ENCODE measurements at places on chromosomes 5 and 9. TPM values are rescaled to one million over a fixed set of nuclear protein-coding genes. Genes with fewer than 3 reads are reported as not detected.

WNT8A gene
- total RNA-seq: not detected

GRIN1 gene
- not detected for total RNA-seq

MACIR gene
- 6.6 TPM for total RNA-seq

GRCh38 chr5:168168978-168169698 is 122.3 kb upstream of the WWC1 start:
- H3K27ac ChIP-seq: no peak overlapping the region
- H3K27me3 ChIP-seq: peaks cover 8% of the 10 kb centered on the region
- H3K4me3 ChIP-seq: no peak overlapping the region
- no peaks in the 10 kb centered on the region for H3K36me3 ChIP-seq
- DNase-seq: no peak
- H3K4me1 ChIP-seq: peaks cover 3% of the 10 kb centered on the region

DNA sequence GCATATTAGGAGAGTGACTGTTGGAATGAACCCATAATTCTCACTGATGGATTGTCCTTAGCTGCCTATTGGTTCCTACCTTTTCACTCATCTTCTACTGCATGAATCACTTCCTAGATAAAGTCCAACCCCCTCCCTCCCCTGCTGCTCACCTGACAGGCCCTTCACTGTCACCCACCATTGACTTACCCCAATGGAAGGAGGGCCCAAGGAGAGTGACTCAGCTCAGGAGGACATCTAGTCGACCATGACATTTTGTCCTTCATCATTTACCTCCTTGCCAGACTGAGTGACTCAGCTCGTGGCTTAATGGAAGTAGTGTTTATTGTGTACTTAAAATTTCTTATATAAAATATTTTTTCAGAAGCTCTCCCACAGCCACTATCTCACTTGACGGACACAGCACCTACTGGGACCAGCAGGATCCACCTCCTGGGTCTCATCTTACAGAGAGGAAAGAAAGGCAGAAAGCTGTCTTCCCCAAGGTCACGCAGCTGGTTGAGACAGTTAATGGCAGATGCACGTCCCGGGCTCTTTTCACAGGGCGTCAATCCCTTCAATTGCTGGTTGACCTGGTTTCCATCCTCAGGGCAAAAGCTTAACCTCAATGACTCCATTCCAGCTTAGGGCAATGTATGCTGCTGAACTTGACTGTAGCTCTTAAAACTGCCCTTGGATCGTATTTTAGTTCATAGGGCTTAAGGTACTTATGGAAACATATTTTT is 142.3 kb downstream of the MARCHF11 start:
- H3K4me3 ChIP-seq: no peak overlapping the region
- H3K27me3 ChIP-seq: no peaks in the 10 kb centered on the region
- DNase-seq: no peak
- no peak overlapping the region for H3K27ac ChIP-seq
- no peaks in the 10 kb centered on the region for H3K36me3 ChIP-seq

PGM5 gene
- not detected for total RNA-seq

DNA sequence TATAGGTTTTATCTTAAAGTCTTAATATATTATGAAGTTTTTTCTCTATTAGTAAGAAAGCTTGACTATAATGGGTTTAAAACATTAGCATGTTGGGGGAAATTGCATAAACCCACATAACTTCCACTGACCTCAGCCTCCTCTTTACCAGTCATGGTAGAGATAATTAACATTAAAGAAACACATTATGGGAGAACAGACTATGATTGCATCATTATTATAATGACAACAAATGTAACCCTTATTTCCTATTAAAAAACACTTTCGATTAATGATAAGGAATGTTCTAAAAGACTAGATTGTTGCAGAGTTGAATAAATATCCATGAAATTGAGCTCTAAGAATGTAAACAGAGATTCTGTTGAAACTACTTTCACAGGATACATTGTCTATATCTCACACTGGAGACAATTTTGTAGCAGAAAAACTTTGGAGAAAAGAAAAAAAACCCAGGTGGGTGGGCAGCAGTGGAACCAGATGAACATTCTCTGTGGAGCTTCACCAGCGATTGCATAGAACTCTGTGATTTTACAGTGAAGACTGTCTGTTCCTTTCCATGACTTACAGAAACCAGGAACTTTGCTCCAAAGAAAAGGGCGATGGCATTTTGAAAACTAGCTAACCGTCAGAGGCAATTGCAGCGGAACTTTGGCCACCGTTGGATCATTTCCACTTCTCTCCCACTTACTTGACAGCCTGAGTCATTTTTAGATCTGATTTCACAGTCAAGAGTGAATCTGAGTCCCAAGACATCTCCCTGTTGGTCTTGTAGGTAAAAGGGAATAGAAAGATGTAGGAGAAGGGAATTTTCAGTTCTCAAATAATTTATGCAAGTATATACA is 21.0 kb upstream of the ERAP2 start:
- H3K27me3 ChIP-seq: no peaks in the 10 kb centered on the region
- no peaks in the 10 kb centered on the region for H3K4me1 ChIP-seq
- no peak overlapping the region for H3K27ac ChIP-seq
- H3K36me3 ChIP-seq: no peaks in the 10 kb centered on the region
- H3K4me3 ChIP-seq: no peak overlapping the region

DNA sequence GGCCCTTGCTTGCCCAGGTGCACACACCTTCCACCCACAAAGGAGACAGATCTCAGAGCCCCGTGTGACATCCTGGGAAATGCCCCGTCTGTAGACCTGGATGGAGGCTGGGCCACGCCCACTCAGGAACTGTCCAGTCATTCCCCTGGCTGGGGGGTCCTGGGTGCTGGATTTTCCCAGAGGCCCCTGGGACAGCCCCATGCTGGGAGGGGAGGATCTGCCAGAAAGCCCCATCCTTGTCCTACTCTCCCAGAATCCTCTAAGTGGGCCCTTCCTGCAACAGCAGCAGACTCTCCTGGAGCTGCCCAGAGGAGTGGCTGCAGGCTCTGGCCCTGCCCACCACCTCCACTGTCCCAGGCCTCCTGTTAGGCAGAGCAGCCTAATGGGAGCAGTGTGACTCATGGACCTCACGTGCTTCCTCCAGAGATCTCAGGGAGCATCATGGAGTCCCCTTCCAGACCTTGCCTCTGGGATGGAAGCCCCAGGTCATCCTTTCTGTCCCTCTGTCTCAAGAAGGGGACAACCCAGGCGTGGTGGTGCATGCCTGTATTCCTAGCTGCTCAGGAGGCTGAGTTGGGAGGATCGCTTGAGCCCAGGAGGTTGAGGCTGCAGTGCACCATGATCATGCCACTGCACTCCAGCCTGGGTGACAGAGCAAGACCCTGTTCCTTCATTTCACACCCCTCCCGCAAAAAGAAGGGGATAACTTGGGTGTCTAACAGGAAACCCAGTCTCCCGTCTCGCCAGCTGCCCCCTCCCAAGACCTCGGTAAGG is 51.7 kb downstream of the JADE2 start:
- peak overlapping the region; percentile 65 for H3K27ac ChIP-seq
- peaks cover 8% of the 10 kb centered on the region for H3K4me1 ChIP-seq
- H3K27me3 ChIP-seq: no peaks in the 10 kb centered on the region
- H3K36me3 ChIP-seq: peaks cover 41% of the 10 kb centered on the region

RORB gene
- total RNA-seq: 0.02 TPM

DNA sequence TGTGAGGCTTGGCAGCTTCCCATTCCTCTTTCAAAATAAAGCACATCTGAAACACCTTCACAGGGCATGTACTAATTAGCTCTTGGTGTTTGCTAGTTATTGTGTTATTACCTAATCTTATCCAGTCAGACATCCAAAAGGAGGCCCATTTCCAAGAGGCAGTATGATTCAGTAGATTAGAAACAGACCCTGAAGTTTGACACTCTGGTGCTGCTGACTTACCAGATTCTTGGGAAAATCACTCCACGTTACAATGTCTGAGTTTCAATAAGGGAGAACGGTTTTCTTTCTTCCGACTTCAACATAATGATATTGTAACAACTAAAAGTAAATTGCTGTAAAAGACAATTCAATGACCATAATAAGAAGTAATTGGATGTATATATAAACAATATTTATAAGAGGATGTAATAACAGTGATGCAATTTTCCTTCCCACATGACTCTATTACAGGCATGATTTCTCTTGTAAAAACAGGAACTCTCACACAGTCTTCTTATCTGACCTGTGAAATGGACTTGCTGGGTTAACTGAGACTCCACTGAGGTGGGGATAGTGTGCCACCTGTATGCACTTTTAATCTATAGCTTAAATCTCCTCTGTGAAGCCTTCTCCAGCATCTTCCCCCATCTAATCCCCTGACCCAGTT is 181.3 kb upstream of the ELL2 start:
- H3K4me3 ChIP-seq: no peak overlapping the region
- no peak for DNase-seq
- H3K36me3 ChIP-seq: no peaks in the 10 kb centered on the region

PCDHGC4 gene
- total RNA-seq: not detected

DNA sequence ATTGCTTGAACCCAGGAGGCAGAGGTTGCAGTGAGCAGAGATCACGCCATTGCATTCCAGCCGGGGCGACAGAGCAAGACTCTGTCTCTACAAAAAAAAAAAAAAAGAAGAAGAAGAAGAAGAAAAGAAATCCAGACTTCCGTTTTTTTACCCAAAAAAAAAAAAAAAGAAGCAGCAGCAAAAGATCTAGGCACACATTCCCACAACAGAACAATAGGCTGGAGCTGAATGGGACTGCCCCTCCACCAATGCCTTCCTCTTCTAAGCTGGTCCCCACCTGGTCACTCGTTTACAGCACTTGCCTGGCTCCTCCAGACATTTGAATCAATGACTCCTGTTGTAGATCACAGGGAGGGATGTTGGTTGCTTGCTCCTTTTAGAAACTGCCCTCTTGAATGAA is 1.6 kb upstream of the LMAN2 start:
- H3K27ac ChIP-seq: no peak overlapping the region
- no peak overlapping the region for H3K4me3 ChIP-seq
- H3K27me3 ChIP-seq: no peaks in the 10 kb centered on the region
- peaks cover 62% of the 10 kb centered on the region for H3K4me1 ChIP-seq
- peaks cover 3% of the 10 kb centered on the region for H3K36me3 ChIP-seq
- DNase-seq: no peak

IL9 gene
- 136 TPM for total RNA-seq

GRCh38 chr9:76761448-76761847 is 2.8 kb upstream of the PCA3 start:
- H3K27me3 ChIP-seq: peaks cover 6% of the 10 kb centered on the region
- H3K27ac ChIP-seq: no peak overlapping the region
- H3K4me3 ChIP-seq: no peak overlapping the region
- DNase-seq: no peak
- H3K36me3 ChIP-seq: no peaks in the 10 kb centered on the region

SLC4A9 gene
- total RNA-seq: 0.26 TPM

GRCh38 chr9:96044401-96044800 is 168.9 kb downstream of the ERCC6L2 start:
- no peak overlapping the region for H3K4me3 ChIP-seq
- H3K36me3 ChIP-seq: no peaks in the 10 kb centered on the region
- peaks cover 5% of the 10 kb centered on the region for H3K27me3 ChIP-seq

DNA sequence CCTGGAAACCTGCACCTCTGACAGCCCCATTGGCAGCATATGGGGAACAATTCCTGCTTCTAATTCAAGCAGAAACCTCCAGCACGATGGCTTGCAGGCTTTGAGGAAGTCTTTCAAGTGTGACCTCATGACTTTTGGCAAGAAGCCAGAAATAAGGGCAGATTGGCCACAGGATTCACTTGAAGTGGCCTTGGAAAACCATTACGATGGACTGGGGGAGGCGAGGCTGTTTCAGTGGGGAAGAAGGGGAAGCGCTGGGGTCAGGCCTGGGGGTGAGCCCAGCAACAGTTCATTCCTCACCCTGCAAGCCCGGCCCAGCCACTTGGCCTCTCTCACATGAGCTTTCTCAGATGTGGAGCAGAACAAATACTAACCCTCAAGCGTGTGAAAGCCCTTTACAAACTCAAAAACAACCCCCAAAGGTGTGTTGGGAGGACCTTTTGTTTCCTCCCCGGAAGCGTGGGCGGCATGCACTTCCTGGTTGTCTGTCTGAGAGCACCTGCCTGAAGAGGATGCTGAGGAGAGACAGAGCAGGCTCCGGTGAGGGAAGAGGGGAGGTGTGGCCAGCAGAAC is 26.9 kb upstream of the EEIG1 start:
- peak overlapping the region; percentile 92 for H3K27ac ChIP-seq
- no peaks in the 10 kb centered on the region for H3K27me3 ChIP-seq
- DNase-seq: peak; percentile 94

DNA sequence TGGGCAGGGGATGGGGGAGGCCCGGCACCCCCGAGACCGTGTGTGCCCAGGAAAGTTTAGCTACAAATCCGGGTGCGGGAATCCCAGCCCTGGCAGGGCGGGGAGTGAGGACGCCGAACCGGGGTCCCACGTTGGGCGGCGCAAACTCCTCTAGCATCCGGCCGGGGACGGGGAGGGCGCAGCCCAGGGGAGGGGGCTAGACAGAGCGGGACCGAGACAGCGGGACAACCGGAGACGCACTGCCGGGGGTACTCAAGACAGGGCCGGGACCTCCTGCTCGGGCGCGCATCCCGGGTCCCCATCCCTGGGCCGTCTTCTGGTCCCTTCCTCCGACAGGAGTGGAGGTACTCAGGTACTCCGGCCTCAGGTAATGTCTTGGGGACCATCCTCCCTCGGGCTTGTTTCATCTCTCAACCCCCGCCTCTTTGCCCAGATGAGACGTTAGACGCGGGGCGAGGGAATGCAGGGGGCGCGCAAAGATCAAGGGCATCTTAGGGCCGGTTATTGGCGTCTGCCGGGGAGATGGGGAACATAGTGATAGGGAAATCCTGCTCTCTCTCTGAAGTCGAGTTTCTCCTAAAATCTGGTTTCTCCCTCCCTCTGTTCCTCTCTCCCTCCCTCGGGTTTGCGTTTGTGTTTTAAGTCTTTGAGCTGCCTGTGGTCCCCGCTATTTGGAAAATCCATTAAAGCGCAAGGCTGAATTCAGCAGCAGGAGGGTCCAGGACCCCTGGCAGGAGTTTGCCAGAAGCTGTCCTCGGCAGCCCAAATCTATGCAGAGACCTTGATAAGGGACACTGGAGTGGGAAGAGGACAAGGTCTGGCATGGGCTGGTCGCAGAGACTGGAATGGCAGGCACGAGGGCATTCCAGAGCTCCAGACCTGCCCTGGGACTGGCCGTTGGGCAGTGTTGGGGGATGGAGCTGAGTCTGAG is 815 bp downstream of the PDZD2 start:
- H3K27ac ChIP-seq: no peak overlapping the region
- H3K36me3 ChIP-seq: no peaks in the 10 kb centered on the region
- peaks cover 11% of the 10 kb centered on the region for H3K27me3 ChIP-seq
- H3K4me3 ChIP-seq: peak overlapping the region; percentile 7
- peaks cover 10% of the 10 kb centered on the region for H3K4me1 ChIP-seq

ARHGEF28 gene
- 0.05 TPM for total RNA-seq
